ENCODE measurements at places on chromosomes 2 and 18.

DNA sequence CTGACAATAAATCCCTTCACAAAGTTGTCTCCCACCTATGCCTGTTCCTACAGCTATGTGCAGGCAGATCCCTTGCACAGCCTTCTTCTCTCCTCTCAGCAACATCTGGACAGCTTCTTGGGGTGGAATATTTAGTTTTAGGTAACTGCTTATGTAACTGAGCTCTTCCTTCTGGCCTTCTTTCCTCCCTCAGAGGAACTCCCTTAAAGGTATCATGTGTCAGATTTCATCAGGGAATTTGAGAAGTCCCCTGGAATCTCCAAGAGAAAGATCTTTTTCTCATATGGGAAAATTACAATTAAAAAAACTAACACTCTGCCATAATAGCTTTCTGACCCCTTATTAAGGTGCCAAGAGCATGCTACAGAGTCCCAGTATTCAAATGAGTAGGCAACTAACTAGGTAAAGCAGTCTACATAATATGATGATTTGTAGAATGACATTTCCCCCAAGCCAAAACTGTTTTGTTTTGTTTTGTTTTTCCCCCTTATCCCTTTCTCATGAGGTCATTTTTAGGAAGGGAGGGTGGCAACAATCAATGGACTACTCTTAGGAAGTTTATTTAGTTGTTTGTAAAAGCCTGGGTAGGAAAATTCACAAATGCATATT, 2.4 kb downstream of the TMEM200C start:
- DNase-seq = no peak

GRCh38 chr2:172540421-172540820, 15.5 kb upstream of the PDK1 start:
- DNase-seq = no peak

DNA sequence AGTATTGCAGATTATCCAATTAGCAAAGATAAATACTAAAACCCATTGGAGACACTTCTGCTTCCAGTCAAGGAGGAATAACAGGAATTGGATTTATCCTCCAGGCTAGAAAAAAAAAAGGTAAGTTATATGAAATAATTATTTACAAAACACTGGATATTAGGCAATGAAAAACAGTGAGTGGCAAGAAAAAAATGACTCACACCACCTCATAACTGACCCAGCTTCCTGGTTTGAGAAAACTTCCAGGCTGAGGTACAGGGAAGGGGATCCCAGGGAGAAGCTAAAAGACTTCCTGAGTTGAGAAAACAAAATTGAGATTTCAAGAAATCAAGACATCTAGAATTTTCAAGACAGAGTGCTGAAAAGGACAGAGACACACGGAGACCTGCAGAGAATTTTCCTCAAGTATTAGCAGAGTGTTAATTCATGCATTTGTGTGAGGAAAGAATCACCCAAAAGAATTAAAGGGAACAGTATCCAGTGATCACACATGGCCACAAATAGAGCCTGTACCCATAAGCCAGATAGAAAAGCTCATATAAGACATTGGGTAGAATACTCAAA, 17.4 kb downstream of the SRD5A2 start:
- no peak for DNase-seq

GRCh38 chr2:227545990-227546389, 52.7 kb upstream of the SCYGR2 start:
- no peak for DNase-seq

GRCh38 chr2:120854014-120854620, 118.4 kb downstream of the GLI2 start:
- no peak for DNase-seq

GRCh38 chr2:23092831-23093230, 292.1 kb upstream of the KLHL29 start:
- DNase-seq = no peak

DNA sequence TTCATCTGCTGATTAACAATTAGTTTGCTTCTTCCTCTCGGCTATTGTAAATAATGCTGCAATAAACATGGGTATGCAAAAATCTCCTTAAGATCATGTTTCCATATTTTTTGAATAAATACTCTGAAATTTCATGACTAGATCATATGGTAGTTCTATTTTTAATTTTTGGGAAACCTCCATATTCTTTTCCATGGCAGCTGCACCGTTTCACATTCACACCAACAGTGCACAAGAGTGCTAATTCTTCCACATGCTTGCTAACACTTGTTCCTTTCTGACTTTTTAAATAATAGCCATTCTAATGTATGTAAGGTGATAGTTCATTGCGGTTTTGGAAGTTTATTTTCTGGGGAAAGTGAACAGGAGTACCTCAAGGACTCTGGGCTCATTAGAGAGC, 52.6 kb upstream of the TACR1 start:
- no peak for DNase-seq

GRCh38 chr2:112162956-112163355, 24.8 kb downstream of the FBLN7 start:
- DNase-seq = no peak

DNA sequence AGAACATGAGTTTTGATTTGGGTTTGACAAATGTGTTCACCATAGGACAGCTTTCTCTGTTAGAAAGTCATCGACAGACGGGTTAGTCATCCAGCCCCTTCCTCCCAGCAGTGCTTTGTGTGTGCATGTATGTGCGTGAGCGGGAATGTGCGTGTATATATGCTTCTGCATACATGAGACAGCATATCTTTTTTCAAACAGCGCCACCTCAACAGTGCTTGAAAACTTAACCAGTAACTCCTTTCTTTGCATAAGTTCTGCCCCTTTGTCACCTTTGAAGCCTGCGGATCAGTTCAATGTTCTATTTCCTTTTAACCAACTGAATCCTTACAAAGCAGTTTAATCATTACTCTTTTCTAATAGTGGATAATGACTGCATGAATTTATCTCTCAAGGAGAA, 351.4 kb downstream of the LPIN1 start:
- no peak for DNase-seq
